ENCODE measurements at places on chromosomes 5 and 9.

DNA sequence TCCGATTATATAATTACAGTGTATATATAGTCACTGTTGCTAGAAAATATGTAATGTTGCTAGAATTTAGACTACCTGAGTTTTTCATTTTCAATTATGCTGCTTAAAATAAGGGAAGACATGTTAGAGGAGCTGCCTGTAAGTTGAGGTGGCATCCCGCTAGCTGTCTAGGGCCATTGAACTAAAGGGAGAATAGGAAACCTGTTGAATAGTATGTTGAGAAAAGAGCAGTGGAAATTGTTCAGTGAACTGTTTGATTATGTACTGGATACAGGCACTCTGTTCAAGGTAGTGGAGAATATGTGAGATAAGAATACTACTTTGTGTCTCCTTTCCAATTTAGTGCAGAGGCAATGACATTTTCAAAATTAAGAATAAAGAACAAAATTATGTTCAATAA lies 89.6 kb downstream of the CSNK1G3 start:
- DNase-seq = no peak

- DNase-seq = no peak
Observed at GRCh38 chr5:108238461-108238860, 143.4 kb downstream of the FBXL17 start.

DNA sequence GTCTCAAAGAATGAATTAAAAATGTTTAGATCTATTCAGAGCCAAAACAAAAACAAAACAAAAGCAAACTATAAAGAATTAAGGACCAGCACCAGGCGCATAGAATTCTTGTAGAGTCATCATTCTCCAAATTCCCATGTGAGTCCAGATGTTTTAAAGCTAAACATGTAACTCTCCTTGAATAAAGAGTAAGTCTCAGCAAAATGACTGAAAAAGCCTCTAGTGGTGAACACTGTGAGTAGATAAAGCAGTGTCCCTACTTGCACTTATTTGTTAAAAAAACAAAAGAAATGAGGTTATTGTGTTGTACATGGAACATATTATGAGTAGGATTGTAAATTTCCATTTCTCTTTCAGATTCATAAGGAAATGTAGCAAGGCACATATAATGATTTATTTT lies 44.0 kb downstream of the NNT start:
- no peak for DNase-seq

- DNase-seq = no peak
Observed at GRCh38 chr9:37300620-37301019, 121.9 kb upstream of the GRHPR start.

DNA sequence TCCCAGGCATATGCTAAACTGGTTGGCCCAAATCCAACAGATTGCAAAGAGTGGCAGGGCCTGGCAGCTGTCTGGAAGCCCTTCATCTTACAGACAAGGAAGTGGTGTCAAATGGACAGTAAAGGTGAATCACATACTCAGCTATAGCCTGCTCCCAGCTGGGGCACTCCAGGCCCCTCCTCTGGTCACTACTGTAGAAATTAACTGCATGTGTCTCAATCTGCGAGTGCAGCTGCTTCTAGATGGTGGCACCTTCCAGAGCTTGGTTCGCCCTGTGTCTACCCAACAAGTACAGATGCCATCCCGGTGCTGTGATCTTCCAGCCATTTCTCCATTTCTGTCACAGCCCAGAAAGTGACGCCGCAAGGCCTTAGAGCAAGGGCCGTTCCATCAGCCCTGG lies 50.2 kb downstream of the OTULIN start:
- DNase-seq = no peak

DNA sequence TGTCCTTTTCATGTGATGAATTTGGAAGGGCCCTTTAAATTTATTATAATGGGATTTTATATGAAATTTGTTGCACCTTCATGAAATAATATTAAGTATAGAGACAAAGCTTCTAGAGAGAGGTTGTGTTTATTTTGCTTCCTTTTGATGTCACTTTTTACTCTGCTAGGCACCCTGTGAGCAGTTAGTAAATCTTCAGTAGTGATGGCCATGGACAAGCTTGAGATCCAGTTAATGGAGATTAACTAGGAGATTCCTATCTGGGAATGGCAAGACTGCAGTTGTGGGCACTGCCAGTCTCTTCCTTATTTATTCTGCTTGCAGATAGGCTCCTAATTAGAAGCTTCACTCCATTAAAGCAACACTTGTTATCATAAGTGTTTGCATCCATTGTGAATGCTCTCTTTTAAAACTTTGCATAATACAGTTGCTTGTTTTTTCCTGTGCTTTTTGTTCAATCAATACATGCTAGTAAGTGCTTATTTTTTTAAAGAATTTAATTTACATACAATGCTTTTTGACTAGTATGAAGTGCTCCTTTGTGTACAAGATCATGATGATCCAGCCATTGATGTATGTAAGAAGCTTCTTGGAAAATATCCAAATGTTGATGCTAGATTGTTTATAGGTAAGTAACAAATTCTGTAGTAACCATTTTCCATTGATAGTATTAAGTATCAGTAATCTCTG lies 25.9 kb downstream of the UGCG start:
- DNase-seq = no peak

DNA sequence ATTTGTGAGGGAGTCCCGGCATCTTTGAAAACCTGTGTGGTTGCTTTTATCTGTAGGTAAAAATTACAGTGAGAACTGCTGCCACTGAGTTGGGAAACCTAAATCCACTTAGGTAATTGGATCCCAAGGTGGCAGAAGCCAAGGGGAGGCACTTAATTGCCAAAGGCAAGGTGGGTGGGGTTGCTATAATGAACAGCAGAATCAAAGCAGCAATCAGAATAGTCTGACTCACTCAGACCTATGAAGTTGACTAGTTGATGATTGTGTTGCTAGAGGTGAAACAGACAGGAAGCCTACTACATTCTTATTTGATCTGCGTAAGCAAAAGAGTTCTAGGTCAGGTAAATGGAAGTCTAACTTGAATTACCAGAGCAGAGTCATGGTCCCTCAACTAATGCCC lies 17.3 kb upstream of the BICD2 start:
- no peak for DNase-seq

- DNase-seq = no peak
Observed at GRCh38 chr9:24293386-24293785, 252.3 kb downstream of the IZUMO3 start.

GRCh38 chr5:88480245-88480644 lies 211.6 kb upstream of the TMEM161B start:
- no peak for DNase-seq

DNA sequence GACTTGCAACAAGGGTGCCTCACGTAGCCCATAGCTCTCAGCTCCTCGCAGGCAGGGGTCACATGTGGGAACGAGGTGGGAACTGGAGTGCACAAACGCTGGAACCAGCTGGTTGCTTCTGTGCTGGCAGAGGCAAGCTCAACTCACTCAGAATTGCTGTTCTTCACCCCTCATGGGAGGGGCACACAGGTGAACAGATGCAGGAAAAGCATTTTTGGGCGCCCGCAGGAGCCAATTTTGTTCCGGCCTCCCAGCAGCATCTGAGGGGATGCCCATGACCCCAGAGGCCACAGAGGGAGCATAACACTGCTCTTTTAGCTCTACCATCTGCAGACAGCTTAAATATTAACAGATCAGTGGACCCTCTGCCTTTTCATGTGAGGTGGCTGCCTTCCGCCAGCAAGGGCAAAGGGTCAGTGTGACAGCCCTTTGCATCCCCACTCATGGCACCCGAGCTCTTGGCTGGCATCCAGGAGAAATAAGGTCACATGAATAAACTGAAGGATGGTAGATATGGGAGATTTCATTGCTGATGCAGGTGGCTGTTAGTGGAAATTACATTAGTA lies 196.2 kb downstream of the SLCO4C1 start:
- no peak for DNase-seq

DNA sequence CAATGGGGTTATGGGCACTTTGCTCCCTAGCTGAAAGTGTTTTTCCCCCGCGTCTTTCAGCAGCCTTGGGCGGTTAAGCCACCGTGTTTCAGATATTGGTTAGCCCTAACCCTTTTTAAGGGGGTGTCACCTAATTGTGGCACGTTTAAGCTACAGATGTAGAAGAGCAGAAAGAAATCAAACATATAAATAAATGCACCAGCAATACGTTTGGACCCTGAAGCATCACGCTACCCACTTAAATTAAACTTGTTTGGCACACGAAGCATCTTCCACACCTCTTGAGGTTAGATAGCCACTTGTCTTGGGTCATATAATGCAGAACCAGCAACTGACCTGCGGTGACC lies 768 bp downstream of the YTHDC2 start:
- DNase-seq = no peak

DNA sequence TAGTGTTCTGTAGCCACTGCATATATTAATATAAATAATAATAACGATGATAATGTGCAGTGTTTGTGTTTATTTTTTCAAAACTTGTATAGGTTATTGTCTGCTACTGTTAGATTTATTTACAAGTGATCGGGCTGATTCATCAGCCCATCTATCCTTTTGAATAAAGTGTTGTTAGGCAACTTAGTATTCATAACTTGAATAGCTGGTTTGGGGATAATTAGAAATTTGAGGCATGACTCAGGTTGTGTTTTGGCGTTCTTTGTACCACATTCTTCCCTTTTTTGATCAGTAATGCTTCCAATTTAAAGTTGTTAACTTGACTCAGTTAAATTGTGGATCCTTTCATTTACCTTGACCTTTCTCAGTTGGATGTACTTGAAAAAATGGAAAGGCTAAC lies 69.7 kb downstream of the FOCAD start:
- no peak for DNase-seq

- DNase-seq = no peak
Observed at GRCh38 chr5:10301266-10301665, 6.4 kb downstream of the CMBL start.

DNA sequence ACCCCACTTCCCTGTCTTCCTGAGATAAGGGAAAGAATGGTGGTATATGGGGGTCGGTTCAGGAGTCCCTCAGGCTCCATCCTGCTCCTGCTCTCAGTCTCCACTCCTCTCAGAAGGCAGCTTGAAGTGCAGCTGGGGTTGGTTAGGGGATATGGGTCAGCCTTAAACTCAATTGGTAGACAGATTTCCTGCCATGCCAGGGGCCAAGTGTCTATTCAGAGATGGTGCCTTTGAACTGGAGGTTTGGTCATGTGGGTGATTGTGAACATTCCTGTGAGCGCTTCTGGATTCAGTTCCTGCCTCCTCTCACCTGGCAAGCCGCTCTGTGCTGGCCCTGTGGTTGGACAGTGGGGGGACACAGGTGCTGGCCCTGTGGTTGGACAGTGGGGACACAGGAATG lies 35.1 kb downstream of the CACNA1B start:
- no peak for DNase-seq

GRCh38 chr9:18906656-18907395 lies 126.2 kb downstream of the SAXO1 start:
- DNase-seq = no peak

GRCh38 chr5:108321341-108321740 lies 60.6 kb downstream of the FBXL17 start:
- DNase-seq = no peak

GRCh38 chr5:95644351-95645042 lies 2.1 kb upstream of the RFESD start:
- DNase-seq = peak; percentile 20

GRCh38 chr9:89760123-89760522 lies 155.3 kb downstream of the GADD45G start:
- no peak for DNase-seq

DNA sequence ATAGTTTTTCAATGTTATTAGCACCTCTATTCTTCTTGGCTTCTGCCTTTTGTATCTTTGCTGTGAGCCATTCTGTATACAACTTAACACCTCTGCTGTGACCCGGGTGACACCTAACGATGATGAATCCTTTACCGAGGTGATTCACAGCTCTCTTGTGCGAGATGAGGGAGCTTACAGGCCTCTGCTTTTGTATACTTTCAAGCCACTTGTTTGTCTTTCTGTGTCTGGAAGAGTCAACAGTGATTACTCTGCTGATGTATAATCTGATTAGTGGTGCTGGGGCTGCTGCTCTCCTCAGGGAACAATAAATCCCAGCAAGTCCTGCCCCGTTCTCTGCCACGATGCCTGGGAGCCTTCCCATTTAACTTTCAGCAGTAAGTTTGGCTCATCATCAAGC lies 442.9 kb upstream of the SGCD start:
- DNase-seq = no peak

GRCh38 chr5:177458912-177459350 lies 12.3 kb downstream of the PRR7 start:
- no peak for DNase-seq

DNA sequence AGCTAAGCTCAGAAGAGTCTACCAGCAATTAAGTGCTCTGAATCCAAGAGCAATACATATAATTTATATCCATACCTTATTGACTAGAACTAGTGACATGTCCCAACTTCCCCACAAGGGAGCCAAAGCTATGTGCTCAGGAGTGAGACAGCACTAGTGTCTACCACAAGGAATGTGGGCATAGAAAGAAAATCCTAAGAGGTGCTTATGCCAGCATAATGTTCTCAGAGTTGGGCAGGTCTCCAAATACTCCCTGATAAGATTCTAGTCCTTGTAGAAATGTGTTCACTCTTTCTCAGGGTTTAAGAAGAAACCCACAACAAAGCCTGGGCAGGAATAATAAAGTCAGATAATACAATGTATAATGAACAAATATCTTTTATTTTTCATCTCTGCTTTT lies 275.1 kb downstream of the BRINP1 start:
- DNase-seq = no peak

Measured in neural crest cell (in vitro differentiated cells).